DMS153 (cell line): ENCODE measurements at places on chromosomes 16 and 17.

- DNase-seq = no peak
These were observed 17.2 kb upstream of the N4BP1 start for GRCh38 chr16:48627148-48627547.

DNA sequence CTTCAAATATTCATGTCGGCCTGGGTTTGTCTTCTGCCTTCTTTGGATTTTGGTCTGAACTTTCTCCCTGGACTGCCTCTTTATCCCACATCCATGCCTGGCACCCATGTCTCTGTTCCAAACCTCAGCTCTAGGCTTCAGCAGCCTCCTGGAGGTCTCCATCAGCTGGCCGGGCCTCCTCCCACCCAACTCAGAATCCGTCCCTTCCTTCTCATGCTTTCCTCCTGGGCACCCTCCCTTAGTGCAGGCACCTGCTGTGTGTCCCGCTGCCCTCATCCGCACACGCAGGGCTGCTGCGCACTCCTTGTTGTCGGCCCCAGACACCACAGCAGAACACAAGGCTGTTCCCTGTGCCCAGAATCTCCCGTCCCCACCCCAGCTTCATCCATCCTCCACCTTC lies 14.0 kb downstream of the LDHD start:
- no peak for DNase-seq

DNA sequence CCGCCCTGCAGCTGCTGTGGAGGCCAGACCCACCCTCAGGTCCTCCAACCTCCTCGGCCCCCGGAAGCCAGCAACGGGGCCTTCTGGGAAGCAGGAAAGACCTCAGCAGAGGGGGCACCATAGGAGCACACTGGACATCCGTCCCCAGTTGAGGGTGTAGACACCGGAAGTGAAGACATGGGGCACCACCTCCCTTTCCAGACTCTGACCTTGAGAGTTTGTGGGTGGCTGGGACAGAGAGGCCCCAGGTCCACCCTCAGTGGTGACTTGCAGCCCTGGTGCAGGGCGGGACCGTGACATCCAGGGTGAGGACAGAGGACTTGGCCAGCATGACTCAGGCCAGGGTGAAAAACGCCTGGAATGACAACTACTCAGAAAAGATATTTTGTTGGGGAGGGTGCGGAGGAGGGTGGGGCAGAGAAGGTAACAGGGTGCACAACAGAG lies 19.9 kb downstream of the CEP295NL start:
- DNase-seq = no peak

DNA sequence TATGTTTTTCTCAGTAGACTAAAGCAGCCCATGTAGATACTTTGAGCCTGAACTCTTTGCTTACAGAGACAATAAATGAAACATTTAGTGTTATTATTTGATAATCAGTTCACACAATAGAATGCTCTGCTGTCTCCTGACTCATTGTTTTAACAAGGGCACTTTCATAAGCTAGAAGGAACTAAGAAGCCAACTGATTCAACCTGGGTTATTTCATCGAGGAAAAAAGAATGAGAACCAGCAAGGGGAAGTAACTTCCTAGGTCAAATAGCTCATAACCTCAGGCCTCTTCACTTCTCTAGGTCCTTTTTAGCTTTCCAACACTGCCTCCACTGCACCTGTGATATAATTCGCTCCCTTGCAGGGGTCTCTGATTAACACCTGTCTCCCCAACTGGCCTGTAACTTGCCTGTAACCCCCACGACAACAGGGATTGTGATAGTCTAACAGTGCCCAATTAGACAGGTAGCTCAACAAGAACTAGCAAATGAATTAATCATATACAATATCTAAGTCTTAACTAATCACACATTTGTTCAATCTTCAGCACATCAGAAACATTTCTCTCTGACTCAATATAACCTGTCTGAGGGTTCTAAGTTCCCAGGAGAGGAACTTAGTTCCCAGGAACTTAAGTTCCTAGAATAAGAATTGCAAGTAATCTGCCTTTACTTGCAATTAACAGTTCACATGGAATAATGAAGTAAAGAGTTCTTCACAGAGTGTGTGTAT lies 34.8 kb downstream of the RFFL start:
- DNase-seq = no peak

DNA sequence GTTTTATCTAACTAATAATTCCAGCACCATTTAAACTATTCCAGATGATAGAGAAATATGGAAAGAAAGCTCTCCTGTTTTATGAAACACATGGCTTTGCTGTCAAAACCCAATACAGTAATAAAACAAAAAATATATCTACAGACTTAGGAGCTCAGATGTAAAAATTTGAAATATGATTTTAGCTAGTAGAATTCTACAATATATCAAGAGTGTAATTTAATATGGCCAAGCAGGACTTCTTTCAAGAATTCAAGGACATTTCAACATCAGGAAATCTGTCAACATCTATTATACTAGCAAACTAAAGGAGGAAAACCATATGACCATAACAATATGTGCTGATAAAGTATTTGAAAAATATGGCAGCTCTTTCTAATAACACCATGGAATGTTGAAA lies 57.5 kb downstream of the CCDC182 start:
- no peak for DNase-seq

GRCh38 chr17:45018848-45019711 lies 32.4 kb downstream of the DCAKD start:
- no peak for DNase-seq

GRCh38 chr17:75090871-75091854 lies 3.4 kb downstream of the SLC16A5 start:
- DNase-seq = no peak

- DNase-seq = no peak
These were observed 22.6 kb downstream of the SLC5A10 start for GRCh38 chr17:18974407-18975149.
